Activated CD4-positive, CD25-positive, alpha-beta regulatory T cell treated with anti-CD3 and anti-CD28 coated beads, Interleukin-2, amount 50 U/mL, for 16 hours (primary cell): ENCODE measurements at places on chromosomes 4 and X.

GRCh38 chr4:150006197-150006596 is 72.0 kb upstream of the DCLK2 start:
- no peak for DNase-seq

- DNase-seq = no peak
These were observed 1.6 kb downstream of the TBX22 start for GRCh38 chrX:80016182-80016581.

DNA sequence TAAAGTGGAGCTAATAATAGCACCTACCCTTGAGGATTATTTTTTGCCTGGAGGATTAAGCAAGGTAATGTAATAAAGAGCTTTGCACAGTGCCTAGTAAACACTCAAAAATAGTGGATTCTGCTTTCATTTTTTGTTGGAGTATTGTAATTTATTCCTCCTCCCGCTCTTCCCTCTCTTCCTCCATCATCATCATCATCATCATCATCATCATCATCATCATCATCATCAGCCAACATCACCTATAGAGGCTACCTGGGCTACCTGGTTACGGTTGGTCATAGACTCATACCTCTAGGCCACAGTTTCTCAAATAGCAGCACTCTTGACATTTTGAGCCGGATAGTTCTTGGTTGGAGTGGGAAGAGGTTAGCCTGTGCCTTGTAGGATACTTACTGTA is 126.9 kb upstream of the TEX13A start:
- DNase-seq = no peak

DNA sequence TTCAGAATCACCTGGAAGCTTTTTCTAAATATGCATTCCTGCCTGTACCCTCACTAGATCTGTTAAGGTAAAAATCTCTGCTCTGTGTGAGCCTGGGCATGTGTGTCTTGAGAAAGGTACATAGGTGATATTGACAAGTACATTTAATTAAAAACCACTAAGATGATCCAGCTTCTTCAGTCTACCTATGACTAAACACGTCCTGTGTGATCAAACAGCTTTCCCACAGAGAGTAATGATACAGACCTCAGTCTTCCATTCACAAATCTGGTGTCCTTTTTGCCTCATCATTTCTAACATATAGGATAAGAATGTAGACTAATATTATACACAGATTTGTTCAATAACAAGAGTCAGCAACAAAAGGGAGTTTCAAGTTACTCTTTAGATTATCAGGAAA is 42.6 kb downstream of the GALNT7 start:
- DNase-seq = no peak

- no peak for DNase-seq
These were observed 61.3 kb downstream of the SH3RF1 start for GRCh38 chr4:169209388-169209883.

- DNase-seq = no peak
These were observed 7.2 kb downstream of the RPL9 start for GRCh38 chr4:39451423-39452023.

GRCh38 chr4:118287711-118288451 is 64.9 kb downstream of the PRSS12 start:
- no peak for DNase-seq

- DNase-seq = no peak
These were observed 182.0 kb downstream of the ANKRD50 start for GRCh38 chr4:124530464-124531077.

DNA sequence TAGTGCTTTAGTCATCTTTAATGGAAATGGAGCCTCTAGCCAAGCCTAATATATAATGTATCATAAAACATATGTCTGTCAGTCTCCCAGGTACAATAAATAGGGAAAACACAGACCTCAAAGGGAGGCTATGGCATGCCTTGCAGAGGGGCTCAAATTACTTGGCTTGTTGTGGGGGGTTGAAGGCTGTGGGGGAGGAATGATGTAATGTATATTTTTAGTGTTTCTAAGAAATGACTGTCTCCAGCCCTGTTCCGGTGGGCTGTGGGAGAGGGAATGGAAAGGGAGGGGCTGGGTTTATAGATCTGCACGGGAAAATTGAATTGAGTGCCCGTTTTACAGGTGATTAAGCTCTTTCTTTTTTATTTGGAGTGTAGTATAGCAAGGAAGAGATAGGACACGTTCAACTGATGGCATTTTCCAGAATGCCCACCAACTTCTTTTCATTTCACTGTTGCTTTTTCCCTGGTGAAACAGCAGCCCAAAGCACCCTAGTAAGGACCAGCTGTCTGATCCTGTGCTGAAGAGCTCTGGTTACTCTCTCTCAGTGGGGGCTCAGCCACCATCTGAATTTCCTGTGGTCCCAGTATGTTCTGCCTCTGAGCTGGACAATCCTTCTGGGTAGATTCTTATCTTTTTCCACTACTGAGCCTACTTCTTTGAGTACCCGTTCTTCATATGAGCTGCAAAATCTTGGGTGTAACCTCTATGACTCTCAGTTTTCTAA is 220.7 kb upstream of the CASK start:
- DNase-seq = no peak

DNA sequence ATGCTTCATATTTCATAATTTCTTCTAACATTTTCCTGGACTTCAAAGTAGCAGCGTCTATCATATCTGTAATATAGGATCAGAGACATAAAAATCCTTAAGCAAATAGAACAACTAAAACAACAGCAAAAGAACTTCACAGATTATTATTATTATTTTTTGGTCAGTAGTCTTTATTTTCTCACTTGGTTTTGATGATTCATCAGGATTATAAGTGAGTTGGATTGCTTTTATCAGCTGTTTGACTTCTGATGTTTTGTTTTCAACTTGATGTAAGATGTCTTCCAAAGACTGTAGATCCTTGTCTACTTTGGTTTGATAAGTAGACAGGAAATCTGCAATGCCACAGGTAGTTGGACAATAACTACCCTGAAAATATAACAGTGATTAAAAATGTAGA is 623 bp downstream of the FGG start:
- no peak for DNase-seq
